Globus pallidus (tissue), 1 donor: ENCODE measurements at places on chromosomes 5 and 9.

GRCh38 chr5:43386960-43387362 is 25.2 kb downstream of the CCL28 start:
- no peak for DNase-seq

DNA sequence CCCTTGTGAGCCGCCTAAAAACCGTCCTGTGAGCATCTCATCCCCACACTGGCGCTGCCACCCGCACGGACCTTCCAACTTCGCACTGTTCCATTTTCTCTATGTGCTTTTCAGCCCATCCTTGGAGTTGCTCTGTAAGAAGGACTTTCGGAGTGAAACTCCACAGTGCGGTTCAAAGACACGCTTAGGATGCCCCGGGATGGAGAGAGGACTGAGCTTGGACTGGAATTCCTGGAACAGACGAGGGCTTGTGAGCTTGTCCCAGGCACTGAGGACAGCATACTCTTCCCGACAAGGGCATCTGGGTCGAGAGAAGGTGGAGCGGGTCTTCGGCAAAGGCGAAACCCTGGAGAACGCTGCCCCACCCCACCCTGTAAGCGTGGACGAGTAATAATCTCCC is 187.8 kb downstream of the MEF2C start:
- no peak for DNase-seq

- no peak for DNase-seq
Observed at GRCh38 chr5:82156874-82157273, 121.3 kb downstream of the RPS23 start.

DNA sequence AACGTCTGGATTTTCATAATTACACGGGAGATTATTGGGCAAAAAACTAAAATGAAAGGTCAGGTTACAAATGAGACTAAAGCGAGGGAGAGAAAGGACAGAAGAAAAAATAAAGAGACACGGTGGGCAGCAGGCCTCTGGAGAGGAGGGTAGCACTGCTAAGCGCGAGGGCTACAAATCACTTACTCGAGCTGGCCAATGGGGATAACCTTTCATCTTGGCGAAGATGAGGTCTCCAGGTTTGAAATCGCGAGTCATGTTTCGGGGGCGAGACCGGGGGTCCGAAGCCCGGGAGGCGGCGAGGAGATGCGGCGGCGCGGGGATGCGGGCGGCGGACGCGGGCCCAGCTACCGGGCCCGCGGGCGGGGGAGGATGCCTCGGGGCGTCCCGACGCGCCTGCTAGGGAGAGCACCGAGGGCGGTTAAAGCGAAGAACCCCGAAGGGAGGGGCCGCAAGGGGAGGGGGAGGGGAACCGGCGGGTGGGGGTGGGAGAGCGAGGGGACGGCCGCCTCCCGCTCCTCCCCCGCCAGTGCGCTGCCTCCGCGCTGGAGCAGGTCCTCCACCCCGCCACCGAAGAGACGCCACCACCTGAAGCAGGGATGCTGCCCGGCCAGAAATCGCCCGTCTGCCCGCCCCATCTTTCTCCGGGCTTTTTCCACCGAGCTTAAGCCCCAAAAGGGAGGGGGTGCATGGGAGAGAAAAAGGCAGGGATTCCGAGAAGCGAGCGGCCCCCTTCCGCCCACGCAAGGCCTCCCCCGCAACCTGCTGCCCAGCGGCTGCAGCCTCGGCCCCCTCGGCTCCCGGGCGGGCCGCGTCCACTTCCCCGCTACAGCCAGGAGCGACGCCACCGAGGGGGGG is 610 bp downstream of the PSIP1 start:
- DNase-seq = peak; percentile 40

DNA sequence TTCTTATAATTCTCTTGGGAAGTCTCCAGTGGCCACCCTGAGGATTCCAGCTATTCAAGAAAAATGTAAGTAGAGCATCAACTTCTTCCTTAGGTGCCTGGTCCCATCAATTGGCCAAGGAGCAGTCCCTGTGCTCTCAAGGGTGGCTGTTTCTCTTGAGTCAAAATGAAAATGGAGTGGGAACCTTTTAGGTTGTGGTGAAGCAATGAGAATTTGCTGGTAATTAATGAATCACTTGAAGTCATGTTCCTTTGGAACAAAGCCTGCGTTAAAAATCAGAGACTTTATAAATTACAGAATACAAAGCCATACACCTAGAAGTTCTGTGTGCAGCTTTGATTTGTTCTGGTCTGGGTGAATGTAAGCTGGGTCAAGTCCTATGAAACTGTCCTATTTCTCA is 48.9 kb downstream of the IL31RA start:
- no peak for DNase-seq

DNA sequence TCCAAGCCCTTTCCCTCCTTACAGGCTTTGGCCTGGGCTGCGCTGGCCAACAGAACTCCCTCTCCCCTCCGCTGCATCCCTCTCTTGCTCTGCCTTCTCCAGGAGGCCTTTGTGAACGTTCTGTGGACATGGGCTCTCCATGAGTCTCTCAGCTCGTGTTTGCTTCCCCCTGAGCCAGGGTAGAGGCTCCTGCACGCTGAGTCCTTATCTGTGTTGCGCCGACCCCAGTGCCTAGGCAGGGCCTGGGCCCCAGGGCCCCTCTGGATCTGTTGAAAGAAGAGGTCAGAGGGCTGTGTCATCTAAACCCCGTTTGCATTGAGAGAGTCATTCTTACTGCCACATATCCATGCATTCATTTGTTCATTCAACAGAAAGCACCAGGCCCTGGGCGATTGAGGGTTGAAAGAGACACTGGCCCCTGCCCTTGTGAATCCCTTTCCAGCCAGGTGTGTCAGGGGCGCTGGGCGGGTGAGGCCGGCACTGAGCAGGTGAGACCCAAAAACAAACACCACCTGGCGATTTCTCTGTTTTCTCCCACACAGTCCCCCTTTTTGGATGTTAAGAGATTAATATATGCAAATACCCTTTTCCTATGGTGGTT is 111.2 kb upstream of the IER5L start:
- no peak for DNase-seq

- no peak for DNase-seq
Observed at GRCh38 chr5:147804334-147804733, 21.8 kb upstream of the JAKMIP2 start.

- no peak for DNase-seq
Observed at GRCh38 chr9:20582150-20582549, 40.1 kb downstream of the MLLT3 start.

DNA sequence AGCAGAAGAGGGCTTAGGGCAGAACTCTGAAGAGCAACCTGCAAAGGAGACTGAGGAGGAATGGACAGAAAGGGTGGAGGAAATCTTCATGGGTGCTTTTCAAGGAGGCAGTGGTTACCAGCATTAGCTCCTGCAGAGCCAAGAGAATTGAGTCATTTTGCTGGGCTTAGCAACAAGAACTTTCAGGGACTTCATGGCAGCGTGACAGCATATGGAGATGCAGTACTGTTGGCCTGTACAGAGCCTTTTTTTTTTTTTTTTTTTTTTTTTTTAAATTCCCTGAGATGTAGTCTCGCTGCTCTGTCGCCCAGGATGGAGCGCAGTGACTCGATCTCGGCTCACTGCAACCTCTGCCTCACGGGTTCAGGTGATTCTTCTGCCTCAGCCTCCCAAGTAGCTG is 296.0 kb upstream of the DMRT1 start:
- DNase-seq = no peak
